PC-3 (cell line): ENCODE measurements at places on chromosomes 2 and 18.

GRCh38 chr2:6111781-6112261, 419.6 kb downstream of the SOX11 start:
- H3K27me3 ChIP-seq: no peaks in the 10 kb centered on the region
- H3K36me3 ChIP-seq: no peaks in the 10 kb centered on the region
- no peak overlapping the region for H3K27ac ChIP-seq
- H3K4me3 ChIP-seq: no peak overlapping the region
- no peaks in the 10 kb centered on the region for H3K4me1 ChIP-seq
- no peak for DNase-seq

- H3K4me1 ChIP-seq: no peaks in the 10 kb centered on the region
- no peak for DNase-seq
- H3K27me3 ChIP-seq: peaks cover 67% of the 10 kb centered on the region
- H3K27ac ChIP-seq: no peak overlapping the region
- H3K36me3 ChIP-seq: no peaks in the 10 kb centered on the region
Measured at GRCh38 chr18:9992300-9992972, 78.6 kb downstream of the VAPA start.

GRCh38 chr2:220127876-220128275, 500.4 kb downstream of the SLC4A3 start:
- no peaks in the 10 kb centered on the region for H3K27me3 ChIP-seq
- no peak overlapping the region for H3K4me3 ChIP-seq
- H3K36me3 ChIP-seq: no peaks in the 10 kb centered on the region; the same call in 1 of the 2 replicates
- no peak overlapping the region for H3K27ac ChIP-seq

DNA sequence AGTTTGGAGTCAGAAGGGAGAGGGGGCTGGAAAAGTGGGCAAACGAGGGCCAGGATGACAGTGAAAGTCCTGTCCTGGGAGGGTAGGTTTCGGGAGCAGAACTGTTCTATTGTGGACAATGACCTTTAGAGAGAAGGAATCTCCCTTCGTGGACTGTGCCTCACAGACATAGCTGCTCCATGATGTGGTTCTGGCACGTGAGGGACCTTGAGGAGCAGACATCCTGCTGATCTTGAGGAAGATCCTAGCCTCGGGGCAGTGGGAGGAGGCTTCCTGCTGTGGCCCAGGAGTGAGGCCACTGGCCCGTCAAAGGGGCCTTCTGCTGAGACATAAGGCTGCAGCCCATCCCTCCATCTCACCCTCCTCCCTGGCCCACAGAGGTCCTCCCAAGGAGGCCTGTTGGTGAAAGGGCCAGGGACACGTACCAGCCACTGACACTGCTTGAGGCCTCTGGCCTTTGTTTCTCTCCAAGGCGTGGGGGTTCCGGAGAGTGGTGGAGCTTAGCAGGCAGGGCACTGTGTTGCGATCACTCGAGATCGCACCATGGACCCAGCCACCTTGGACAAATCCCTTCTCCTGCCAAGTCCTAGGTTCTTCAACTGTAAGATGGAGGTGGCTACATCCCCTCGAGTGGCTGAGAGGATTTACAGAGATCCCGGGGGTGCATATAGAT, 167.2 kb downstream of the CELF4 start:
- no peaks in the 10 kb centered on the region for H3K27me3 ChIP-seq
- DNase-seq: no peak
- H3K36me3 ChIP-seq: no peaks in the 10 kb centered on the region

- H3K4me1 ChIP-seq: no peaks in the 10 kb centered on the region
- no peak overlapping the region for H3K4me3 ChIP-seq
- DNase-seq: peak; percentile 84
- no peak overlapping the region for H3K27ac ChIP-seq
Measured at GRCh38 chr2:120174963-120175581, 48.1 kb downstream of the TMEM185B start.

DNA sequence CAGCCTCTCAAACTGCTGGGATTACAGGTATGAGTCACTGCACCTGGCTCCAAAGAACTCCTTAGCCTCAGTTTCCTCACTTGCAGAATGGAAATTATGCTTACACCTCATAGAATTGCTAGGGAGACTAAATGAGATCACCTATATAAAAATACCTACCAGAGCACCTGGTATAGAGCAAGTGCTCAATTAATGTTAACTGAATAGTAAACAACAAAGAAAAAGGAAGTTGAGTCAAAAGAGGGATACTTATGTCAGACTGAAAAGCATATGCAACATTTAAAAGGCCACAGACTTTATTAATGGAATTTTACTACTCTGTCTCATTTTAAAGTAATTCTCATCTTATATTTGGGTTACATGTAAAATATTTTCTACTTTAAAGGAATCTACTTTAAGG, 138.3 kb upstream of the SMAD7 start:
- H3K27me3 ChIP-seq: no peaks in the 10 kb centered on the region
- H3K36me3 ChIP-seq: no peaks in the 10 kb centered on the region; the same call in 1 of the 2 replicates
- H3K4me3 ChIP-seq: no peak overlapping the region
- H3K27ac ChIP-seq: no peak overlapping the region
- H3K4me1 ChIP-seq: no peaks in the 10 kb centered on the region

DNA sequence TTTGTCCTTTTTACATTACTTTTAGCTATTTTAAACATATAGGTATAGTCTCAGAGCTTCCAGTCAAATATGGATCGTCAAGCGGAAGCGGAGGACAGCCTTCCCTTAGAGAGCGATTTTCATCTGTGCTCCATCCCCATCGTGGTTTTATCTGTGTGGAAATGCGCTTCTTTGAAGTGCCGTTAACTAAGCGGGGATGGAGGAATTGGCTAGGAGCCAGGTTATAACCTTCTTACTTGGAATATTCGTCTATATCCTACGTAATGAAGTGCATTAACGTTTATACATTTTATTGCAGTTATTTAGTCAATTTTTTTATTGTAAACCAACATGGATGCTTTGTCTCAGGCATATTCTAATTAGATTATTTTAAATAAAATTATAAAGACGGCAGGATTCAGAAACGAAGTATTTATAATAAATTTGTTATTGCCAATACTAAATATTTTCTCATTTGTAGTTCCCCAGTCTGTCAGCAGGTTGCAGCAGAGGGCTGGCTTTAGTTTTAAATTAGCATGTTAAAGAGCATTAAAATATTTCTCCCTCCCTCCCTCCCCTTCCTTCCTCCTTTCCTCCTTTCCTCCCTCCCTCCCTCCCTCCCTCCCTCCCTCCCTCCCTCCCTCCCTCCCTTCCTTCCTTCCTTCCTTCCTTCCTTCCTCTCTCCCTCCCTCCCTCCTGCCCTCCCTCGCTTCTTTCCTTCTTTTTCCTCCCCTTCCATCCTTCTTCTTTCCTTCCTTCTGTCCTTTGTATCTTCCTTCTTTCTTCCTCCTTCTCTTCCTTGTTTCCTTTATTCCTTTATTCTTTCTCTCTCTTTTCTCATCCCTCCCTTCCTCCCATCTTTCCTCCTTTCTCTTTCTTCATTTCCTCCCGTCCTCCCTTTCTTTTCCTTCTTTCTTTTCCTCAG, 80.6 kb upstream of the DOCK10 start:
- no peak overlapping the region for H3K4me3 ChIP-seq
- peaks cover 52% of the 10 kb centered on the region for H3K4me1 ChIP-seq
- H3K27me3 ChIP-seq: no peaks in the 10 kb centered on the region
- no peak overlapping the region for H3K27ac ChIP-seq
- DNase-seq: peak; percentile 65

GRCh38 chr18:48676756-48677368, 138.0 kb downstream of the CTIF start:
- no peak overlapping the region for H3K27ac ChIP-seq
- no peaks in the 10 kb centered on the region; the same call in 1 of the 2 replicates for H3K36me3 ChIP-seq
- DNase-seq: peak; percentile 50
- no peaks in the 10 kb centered on the region for H3K27me3 ChIP-seq
- no peaks in the 10 kb centered on the region for H3K4me1 ChIP-seq
- H3K4me3 ChIP-seq: no peak overlapping the region

- H3K4me3 ChIP-seq: no peak overlapping the region
- H3K36me3 ChIP-seq: peaks cover 37% of the 10 kb centered on the region
- no peak overlapping the region for H3K27ac ChIP-seq
- no peaks in the 10 kb centered on the region for H3K27me3 ChIP-seq
Measured at GRCh38 chr2:32418778-32419177, 62.0 kb downstream of the BIRC6 start.

DNA sequence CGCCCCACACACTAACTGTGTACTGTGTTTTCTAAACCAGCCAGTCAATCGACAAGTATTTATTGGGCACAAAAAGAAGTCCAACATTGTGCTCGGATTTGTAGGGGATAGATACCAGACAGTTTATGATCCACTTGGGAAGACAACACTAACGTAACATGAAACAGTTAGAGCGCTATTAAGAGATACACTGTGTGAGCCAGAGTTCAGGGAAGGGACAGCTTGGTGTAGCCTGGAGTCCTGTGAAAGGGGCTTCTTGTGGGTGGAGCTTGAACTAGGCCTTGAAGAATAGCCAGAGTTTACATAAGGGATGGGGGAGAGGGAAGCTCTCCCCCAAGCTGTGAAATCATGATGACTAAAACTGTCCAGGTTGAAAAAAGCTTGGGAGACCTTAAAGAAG, 176.4 kb upstream of the TCF4 start:
- no peak overlapping the region for H3K4me3 ChIP-seq
- no peak for DNase-seq
- no peak overlapping the region for H3K27ac ChIP-seq
- H3K4me1 ChIP-seq: peaks cover 41% of the 10 kb centered on the region
- H3K27me3 ChIP-seq: no peaks in the 10 kb centered on the region

GRCh38 chr2:636641-637405, 40.4 kb downstream of the TMEM18 start:
- no peak overlapping the region for H3K4me3 ChIP-seq
- no peaks in the 10 kb centered on the region for H3K27me3 ChIP-seq
- H3K36me3 ChIP-seq: no peaks in the 10 kb centered on the region
- H3K4me1 ChIP-seq: peaks cover 24% of the 10 kb centered on the region

DNA sequence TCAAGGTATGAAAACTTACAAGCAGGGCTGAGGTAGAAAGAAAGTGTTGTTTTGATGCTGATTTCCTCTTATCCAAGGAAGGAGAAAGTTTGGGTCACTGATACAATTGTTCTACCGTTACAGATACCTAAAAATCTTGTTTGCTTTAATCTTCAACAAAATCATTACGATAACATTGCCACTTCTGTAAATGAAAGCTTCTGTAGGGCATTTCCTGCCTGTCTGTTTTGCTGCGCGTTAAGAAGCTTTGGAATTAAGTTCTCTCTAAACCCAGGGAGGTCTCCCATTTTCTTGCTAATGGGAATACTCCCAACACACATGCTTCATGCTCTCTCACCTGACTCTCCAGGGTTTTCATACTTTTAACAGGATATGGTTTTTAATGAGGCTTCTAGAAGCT, 258.5 kb downstream of the PTGR3 start:
- no peaks in the 10 kb centered on the region for H3K36me3 ChIP-seq
- peak overlapping the region; percentile 71 for H3K27ac ChIP-seq
- peaks cover 43% of the 10 kb centered on the region for H3K4me1 ChIP-seq
- no peak overlapping the region for H3K4me3 ChIP-seq
- DNase-seq: no peak
- H3K27me3 ChIP-seq: no peaks in the 10 kb centered on the region

- DNase-seq: peak; percentile 46
- H3K27ac ChIP-seq: no peak overlapping the region
- H3K36me3 ChIP-seq: no peaks in the 10 kb centered on the region
- no peaks in the 10 kb centered on the region for H3K4me1 ChIP-seq
Measured at GRCh38 chr18:45441110-45441847, 174.0 kb upstream of the SLC14A2 start.

GRCh38 chr2:135555311-135555710, 24.0 kb downstream of the R3HDM1 start:
- no peaks in the 10 kb centered on the region for H3K4me1 ChIP-seq
- H3K36me3 ChIP-seq: no peaks in the 10 kb centered on the region
- no peaks in the 10 kb centered on the region for H3K27me3 ChIP-seq
- no peak overlapping the region for H3K4me3 ChIP-seq

DNA sequence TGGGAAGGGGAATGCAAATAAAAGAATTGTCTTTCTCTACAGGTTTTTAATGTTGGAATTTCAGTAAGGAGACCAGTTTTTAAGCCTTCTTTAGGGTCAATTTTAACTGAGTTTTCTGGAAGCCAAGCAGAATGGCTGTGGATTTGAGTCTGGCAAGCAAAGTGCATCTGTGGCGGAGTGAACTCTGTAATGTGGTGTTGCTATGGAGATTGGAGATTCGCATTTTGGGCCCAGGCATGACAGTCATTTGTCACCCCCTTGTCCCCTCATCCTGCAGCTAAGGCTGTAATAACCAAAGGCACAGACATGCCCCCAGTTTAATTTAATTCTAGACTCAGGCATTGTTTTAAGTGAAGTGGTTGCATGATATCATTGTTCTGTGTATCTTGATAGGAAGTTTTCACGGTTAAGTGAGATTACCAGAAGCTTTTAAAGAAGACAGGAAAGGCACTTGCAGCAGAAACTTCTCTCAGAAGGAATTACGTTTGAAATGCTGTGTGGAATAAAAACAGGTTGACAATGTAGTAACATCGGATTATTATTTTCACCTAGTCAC, 30.6 kb downstream of the ARMC9 start:
- DNase-seq: no peak
- no peaks in the 10 kb centered on the region for H3K27me3 ChIP-seq
- H3K4me3 ChIP-seq: no peak overlapping the region
- H3K4me1 ChIP-seq: no peaks in the 10 kb centered on the region
- H3K36me3 ChIP-seq: no peaks in the 10 kb centered on the region

GRCh38 chr18:22556222-22557167, 138.8 kb upstream of the CTAGE1 start:
- peak overlapping the region; percentile 78 for H3K27ac ChIP-seq
- no peaks in the 10 kb centered on the region for H3K27me3 ChIP-seq
- DNase-seq: peak; percentile 72

- H3K27me3 ChIP-seq: no peaks in the 10 kb centered on the region
- no peak overlapping the region for H3K27ac ChIP-seq
- H3K36me3 ChIP-seq: no peaks in the 10 kb centered on the region
- H3K4me3 ChIP-seq: no peak overlapping the region
- no peak for DNase-seq
Measured at GRCh38 chr2:122535960-122536505, 780.6 kb downstream of the TSN start.

DNA sequence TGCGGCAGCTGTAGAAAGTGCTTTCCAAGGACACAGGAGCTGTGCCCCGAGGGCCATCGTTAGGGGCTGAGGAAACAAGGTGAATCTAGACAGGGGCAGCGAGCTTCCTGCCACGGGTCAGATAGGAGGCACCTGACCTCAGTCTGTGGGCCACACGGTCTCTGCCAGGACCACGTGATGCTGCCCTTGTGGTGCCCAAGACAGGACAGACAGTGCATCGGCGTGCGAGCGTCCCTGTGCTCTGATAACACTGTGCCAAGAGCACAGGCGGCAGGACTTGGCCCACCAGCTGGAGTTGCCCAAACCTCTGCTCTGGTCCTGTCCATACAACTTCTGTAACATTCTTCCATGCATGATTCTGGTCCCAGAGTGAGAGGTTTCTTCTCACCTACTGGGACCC, 225.4 kb downstream of the TWIST2 start:
- H3K27ac ChIP-seq: no peak overlapping the region
- H3K4me1 ChIP-seq: peaks cover 10% of the 10 kb centered on the region
- no peak overlapping the region for H3K4me3 ChIP-seq
- H3K27me3 ChIP-seq: no peaks in the 10 kb centered on the region
- no peak for DNase-seq

DNA sequence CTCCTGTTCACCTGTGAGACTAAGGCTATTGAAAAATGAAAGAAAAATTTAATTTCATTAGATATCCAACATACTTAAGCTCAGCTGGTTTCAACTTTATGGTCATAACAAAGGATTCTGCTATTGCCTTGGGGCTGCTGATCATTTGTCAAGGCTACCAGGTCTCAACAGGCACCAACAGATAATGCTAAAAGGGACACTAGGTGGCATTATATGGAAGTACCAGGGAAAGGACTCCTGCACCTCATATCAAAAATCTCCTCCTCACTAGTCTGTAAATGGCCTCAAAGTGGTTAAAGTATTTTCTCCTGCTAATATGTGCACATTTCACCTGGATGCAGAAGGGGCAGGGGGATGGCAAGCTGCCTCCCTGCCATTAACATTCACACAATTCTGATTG, 167.9 kb upstream of the REG3A start:
- no peaks in the 10 kb centered on the region for H3K36me3 ChIP-seq
- no peaks in the 10 kb centered on the region for H3K4me1 ChIP-seq
- H3K27me3 ChIP-seq: no peaks in the 10 kb centered on the region
